MM.1S (cell line): ENCODE measurements at places on chromosomes 2 and 18.

DNA sequence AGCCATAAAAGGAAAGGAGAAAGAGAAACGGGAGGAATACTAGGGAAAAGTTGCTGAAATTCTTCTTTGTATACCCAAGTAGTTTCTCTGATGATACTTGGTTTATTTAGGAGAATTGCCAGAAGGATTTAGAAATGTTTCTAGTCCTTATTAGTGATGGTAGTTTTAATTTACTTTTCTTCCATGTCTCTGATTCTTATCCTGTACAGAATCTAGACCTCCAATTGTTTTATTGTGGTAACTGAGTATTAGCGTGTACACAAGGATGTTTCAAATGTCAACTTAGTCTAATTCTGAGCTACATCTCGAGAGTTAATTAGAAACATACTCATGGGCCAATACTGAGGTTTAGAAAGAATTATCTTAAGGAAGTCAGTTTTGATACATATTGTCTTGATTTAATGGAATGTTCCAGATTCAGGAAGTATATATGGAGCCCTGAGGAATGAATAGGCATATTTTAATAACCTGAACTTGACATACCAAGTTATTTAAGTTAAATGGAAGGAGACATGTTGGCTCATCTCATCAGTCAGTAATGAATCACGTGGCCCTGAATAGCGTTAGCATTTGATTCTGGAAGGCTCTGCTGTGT is 219.6 kb downstream of the LTBP1 start:
- no peak for DNase-seq

GRCh38 chr2:241635756-241636155 is 1.2 kb downstream of the THAP4 start:
- DNase-seq: no peak

DNA sequence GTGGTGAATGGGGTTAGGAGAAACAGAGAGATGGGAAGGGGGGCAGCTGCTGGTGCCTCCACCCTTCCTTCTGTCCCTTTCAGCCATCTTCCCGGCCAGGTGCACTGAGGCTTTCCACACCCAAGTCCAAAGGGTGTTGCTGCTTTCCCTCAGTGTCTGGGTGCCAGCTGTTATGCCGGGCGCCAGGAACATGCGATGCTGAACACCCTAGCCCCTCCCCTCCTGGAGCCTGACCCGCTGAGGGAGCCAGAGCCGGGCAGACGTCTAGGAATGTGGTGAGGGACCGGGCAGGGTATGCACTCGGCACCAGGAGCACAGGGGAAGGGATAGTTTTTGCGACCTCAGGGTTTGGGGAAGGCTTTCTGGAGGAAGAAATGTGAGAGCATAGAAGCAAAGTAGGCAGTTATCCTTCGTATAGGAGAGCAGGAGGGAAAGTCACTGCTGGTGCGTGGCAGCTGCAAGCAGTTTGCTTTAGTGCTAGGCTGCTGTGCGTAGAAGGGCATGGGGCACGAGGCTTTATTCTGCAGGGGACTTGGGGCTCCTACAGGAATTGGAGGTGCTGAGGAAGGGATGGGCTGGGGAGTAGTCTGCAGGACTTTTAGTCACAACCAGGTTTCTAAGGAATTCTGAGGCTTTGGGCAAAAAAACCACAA is 147.7 kb downstream of the TSN start:
- no peak for DNase-seq

DNA sequence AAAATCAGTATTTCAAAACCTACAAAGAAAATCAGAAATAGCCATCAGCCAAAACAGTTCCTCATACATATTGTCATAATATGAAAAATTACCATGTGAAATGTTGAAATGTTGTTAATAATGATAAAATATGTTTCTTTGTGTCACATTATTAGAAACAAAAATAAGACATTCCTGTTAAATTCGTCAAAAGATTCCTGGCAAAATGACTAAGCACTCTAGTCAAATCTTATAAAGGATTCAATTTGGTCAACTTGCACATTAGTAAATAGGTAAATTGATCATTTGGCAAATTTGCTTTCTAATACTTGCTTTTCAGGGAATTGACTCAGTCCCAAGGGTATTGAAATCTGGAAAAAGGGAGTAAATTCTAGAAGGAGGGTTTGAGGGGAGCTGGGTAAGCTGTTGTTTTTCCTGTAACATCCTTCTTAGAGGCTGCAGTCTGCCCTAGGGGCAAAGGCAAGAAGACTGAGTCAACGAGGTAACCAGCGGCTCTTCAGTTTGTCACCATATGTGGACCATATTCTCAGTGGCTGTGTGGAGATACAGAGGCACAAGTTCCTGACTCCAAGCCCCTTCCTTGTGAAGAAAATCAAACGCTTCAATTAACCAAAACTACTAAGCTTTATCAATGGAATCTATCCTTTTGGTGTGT is 482.3 kb downstream of the TNS1 start:
- no peak for DNase-seq

- no peak for DNase-seq
Observed at GRCh38 chr2:27897717-27898116, 7.2 kb downstream of the BABAM2 start.

GRCh38 chr2:63788071-63788470 is 53.6 kb upstream of the UGP2 start:
- no peak for DNase-seq

GRCh38 chr2:45852450-45853150 is 201.1 kb downstream of the PRKCE start:
- DNase-seq: no peak

- no peak for DNase-seq
Observed at GRCh38 chr2:120454654-120455385, 108.9 kb downstream of the INHBB start.

DNA sequence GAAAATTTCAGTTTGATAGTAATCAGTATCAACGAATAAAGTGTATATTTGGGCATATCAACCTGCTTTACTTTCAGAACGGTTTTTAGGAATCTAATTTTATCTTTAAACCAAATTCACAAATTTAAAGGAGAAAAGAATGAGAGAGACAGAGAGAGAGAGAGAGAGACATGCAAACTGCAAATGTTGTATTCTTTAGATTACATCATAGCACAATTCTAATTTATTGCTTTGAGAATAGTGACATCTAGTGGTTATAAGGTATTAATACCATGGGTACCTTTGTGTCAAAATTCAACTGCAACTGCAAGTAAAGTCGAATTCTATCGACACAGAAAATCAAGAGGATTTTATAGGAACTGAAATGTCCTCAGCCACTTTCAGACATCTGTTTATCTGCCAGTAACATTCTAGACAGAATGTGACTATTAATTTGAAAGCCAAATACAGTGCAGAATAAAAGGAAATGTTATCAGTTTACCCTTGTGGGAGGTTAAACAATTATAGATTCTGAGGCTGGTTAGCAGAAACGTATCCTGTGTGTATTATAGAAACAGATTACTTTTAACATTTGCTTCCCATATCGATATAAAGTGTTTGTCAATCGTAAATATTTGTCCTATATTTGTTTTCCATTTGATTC is 529.8 kb upstream of the VRK2 start:
- peak; percentile 63 for DNase-seq

- no peak for DNase-seq
Observed at GRCh38 chr2:46913471-46914381, 1.9 kb downstream of the MCFD2 start.

DNA sequence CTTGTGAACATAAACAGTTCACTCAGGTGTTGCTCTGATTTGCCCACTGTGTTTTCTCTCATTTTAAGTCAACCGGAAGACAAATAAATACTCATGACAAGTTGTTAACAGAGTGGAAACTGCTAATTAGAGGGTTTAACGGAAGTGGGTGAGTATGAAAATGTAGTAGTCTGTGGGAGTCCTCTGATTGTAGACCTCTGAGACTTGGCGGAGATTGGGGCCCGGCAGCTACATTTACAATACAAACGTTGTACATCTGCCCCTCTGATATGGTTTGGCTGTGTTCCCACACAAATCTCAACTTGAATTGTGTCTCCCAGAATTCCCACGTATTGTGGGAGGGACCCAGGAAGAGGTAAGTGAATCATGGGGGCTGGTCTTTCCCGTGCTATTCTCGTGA is 107.3 kb upstream of the FAM98A start:
- DNase-seq: no peak

DNA sequence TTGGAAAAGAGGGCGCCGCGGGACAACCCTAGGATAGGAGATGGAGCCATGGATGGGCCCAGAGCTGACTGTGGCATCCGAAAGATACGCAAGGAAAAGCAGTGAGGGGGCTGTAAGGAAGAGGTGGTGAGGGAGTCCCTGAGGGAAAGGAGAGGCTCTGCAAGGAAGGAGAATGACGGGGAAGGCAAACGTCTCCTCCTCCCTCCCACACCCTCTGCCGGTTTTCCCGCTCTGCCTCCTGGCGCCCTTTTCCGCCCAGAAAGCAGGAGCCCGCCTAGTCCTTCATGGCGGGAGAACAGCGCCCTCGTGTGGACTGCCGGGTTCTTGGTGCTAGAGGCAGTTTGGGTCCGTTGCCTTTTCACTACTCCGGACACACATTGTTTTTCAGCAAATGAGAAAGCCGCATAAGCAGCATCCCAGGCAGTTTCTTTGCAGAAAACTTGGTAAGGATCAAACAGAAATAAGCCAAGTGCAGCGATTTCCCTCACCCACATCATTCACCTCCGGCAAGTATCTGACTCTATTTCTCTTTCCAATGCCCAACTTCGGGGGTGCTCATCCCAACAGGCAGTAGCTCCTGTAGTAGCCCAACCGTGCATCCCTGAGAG is 200.4 kb downstream of the INO80D start:
- peak; percentile 77 for DNase-seq

DNA sequence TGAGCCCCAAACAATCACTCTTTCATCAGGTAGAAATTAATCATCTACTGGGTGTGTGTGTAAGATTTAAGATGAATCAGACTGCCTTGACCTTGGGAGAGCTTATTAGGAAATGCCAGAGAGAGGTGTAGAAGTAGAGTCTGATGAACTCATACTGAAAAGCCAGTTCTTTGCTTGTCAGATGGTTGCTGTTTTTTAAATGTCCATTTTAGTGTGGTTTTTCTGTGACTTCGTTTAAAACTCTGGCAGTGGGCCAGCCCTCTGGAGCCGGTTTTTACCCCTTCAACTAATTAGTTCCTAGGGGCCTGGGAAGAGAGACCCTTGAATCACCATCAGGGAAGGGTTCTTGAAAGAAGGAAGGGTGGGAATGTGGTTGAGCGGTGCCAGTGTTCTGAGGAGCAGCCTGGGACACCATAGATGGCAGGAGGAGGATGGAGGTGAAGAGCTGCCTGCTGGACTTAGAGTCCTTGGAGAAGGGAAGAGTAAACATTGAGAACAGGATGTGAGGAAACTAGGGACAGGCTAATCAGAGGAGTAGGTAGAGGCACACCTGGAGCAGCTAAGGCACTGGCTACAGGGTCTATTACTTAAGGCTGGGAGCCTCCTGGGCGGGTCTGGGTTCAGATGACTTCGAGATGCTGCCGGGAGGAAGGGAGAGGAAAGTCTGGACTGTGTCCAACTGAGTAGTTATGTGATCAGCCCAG is 66.1 kb downstream of the LRRFIP1 start:
- DNase-seq: no peak

GRCh38 chr2:1681323-1682180 is 62.8 kb downstream of the PXDN start:
- DNase-seq: no peak

- no peak for DNase-seq
Observed at GRCh38 chr2:6692819-6693218, 172.9 kb downstream of the CMPK2 start.

DNA sequence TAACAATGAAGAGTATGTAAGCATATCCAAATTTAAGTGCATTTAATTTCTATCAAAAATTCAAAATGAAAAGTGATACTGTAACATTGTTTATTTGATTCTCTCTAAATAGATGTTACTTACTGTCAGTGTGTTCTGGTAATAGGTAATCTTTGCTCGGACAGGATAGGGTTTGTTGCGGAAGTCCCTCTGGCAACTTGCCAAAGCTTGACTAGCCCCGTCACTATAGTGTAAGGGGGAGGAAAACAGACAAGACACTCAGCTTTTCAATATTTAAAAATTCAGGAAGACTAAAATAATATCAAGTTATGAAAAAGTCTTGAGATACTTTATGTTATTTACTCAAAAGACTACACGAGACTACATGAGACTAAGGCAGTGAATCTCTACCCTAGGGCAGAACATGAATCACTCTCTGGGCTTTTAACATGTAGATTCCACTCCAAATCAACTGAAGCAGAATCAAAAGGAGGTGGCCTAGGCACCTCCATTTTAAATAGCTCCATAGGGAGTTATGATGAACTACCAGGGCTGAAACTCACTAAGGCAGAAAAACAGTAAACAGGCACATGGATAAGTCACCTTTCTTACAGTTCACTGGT is 5.9 kb downstream of the LMAN1 start:
- no peak for DNase-seq

GRCh38 chr2:158502974-158503373 is 46.2 kb downstream of the PKP4 start:
- DNase-seq: no peak

DNA sequence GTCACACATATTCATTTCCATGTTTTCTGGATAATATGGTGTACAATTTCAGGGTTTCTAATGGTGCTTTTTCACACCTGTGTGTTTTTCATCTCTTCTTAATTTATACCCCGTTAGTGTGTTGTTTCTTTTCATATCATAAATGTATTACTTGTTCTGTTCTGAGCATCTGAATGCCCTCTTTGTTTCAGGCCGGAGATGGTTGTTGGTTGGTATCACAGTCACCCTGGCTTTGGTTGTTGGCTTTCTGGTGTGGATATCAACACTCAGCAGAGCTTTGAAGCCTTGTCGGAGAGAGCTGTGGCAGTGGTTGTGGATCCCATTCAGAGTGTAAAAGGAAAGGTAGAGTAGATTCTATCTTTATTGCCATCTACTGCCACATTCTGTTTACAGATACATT is 45.1 kb upstream of the TBR1 start:
- no peak for DNase-seq

DNA sequence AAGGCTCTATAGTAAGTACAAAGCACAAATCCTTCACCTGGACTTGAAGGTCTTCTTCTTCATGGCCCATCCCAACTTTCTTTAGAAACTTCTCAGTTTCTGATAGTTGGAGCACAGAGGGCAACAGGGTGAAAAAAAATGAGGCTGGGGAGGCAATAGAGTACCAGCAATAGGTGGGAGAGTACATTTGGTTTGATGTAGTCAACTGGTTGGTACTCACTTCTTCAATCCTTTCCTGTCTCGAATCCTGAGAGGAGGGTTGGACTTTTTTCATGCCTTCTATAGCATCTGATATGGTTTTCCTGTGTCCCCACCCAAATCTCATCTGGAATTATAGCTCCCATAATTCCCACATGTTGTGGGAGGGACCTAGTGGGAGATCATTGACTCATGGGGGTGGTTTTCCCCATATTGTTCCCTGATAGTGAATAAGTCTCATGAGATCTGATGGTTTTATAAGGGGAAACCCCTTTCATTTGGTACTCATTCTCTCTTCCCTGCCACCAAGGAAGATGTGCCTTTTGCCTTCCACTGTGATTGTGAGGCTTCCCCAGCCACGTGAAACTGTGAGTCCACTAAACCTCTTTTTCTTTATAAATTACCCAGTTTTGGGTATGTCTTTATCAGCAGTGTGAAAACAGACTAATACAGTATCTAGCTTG is 75.9 kb upstream of the LCLAT1 start:
- no peak for DNase-seq
